ENCODE measurements at places on chromosomes 5 and 9.

- DNase-seq: no peak
These were observed 110.0 kb upstream of the ARRDC3 start for GRCh38 chr5:91493086-91493485.

DNA sequence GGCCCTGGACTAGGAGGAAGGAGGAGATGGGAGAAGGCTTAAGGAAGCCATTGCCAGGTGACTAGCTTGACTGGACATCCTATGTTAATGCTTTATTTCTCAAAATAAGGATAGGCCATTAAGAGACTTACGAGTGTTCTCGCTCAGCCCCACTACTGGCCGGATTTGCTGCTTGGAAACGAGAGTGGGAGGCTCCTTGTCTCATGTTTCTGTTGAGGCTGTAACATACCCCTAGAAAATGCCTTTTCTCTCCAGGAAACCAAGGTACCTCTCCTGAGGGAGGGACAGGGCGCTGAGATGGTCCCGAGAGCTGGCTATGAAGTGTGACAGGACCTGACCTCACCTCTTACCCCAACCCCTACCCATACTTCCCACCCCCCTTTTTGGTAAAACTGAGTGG lies 60.0 kb downstream of the RALGPS1 start:
- no peak for DNase-seq

- no peak for DNase-seq
These were observed 223.3 kb upstream of the IRX1 start for GRCh38 chr5:3372289-3372688.

DNA sequence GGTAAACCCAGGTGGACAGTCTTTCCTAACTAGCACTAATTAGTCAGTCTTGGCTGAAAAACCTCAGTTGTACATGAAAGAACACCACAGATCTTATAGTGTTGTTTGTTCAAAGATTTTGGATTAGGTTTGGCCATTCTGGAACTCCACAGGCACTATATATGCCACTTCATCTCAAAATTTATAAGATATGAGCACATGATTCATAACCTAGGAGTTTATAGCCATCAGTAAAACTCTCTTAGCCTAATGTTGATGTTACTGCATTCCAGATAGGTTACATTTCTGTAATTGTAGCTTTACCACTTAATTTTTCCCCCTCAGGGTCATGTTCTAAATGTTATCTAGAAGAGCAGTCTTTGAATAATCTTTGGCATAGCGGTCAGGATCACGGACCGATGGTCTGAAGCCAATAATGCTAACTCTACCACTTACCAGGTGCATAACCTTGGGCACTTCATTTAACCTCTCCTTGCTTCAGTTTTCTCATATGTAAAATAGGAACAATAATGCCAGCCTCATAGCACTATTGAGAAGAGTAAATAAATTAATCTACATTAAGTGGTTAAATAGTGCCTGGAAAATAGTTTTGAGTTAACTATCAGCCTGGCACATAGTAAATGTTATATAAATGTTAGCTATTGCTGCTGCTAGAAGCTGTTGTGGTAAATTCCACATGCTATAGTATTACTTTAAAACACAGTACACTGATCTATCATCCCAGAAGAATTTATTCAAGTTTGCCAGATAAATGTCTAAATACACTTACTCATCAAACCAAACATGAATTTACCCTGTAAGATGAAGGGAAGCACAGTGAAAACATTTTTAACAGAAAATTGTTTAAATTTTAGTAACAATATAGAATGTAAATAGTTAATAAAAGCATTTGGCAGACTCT lies 743.9 kb downstream of the NR2F1-AS1 start:
- DNase-seq: no peak

DNA sequence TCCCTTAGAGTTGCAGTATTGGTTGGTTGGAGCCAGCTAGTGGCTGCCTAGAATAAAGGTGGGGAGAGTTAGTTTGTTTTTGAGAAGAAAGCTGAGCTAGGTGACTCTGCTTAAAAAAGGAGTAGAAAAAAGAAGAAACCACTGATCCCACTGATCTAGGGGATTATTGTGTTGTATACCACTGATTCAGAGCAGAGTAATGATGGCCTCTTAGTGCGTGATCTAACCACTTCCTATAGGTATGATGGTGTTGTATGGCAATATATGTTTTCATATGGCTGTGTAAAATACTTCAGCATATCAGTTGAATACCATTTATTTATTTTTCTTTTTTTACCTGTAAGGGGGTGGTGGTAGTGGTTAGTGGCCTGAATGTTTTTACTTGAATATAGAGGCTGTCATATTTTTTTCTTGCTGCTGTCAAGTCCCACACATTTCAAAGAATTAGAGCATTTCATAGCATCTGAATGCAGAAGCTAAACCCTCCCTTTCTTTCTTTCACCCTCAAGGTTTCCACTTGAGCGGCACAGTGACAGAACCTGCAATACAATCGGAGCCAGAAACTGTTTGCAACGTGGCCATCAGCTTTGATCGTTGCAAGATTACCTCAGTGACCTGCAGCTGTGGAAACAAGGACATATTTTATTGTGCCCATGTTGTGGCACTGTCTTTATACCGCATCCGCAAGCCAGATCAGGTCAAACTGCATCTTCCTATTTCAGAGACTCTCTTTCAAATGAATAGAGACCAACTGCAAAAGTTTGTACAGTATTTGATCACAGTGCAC lies 140.3 kb downstream of the ZSWIM6 start:
- no peak for DNase-seq

Data from stimulated activated CD8-positive, alpha-beta memory T cell treated with anti-CD3 and anti-CD28 coated beads, Interleukin-15, amount 100 ng/mL, for 24 hours (primary cell).